Activated T-helper 1 cell treated with Interleukin-2 at 50 U/mL for 16 hours (primary cell): ENCODE measurements at places on chromosomes 6 and 20.

- DNase-seq, result no peak
Observed at GRCh38 chr6:167997642-167998041, at the start of gene KIF25. TSS of gene KIF25 (plus strand) at chr6:167997671. CDS start at chr6:168029586, 31,915 bp downstream.

DNA sequence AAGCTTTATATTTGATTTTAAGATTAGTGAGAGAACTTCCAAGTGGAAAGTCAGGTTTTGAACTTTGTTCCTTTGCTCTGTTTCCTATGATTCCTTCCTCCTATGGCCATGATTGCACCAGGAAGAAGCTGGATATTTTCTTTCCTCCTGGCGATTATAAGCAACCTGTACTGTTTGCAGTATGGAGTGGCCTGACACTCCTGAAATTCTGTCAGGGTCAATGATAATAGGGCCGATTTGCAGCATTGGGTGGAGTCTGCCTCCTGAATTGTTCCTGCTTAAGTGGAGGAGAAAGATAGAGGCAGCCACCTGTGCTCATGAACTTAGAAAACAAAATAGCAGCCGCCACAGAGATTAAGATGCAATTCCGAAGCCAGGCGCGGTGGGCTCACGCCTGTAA is 9.8 kb upstream of the FAM217A start:
- DNase-seq, result no peak

DNA sequence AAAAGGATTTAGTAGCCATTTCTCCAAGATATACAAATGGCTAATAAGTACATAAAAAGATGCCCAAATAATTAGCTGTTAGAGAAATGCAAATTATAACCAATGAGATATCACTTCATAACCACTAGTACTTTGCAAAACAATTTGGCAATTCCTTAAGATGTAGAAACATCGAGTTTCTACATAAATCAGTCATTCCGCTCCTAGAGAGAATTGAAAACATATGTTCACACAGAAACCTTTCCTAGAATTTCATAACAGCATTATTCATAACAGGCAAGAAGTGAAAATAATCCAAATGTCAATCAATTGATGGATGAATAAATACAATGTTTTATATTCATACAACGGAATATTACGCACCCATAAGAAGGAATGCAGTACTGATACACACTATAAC is 20.5 kb upstream of the NT5E start:
- DNase-seq, result no peak

DNA sequence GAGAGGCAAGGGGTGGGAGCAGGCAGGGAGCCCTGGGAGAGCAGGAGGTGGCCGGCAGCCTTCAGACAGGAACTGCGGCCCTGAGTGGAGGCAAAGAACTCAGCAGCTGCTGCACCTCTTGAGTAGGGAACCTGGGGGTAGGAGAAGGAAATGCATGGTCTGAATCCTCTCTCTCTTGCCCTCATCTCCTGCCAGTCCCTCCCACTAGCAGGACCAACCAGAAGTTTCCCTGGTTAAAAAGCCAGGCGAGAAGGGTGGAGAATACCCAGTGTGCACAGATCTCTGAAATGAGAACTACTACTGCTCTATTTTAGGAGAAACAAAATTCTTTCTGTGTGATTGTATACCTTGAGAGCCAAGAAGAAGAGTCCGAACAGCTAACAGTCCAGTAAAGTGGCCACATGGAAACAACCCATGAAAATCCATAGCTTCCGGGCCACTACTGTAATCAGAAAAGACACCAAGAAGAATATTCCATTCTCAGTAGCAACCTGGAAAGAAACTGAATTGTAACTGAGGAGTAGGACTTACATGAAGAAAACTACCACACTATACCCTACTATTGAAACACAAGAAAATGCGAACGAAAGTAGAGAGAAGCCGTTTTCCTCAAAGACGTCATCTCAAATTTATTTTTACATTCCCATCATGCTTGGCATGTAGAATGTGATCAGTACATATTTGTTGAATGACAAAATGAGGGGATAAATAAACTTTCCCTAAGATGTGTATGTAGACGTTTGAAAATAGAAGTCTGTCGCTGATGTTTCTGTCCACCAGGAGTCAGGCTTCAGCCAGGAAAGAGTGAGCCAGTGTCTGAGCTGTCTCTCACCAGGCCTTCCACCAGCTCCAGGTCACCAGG is 25.6 kb downstream of the WRNIP1 start:
- no peak for DNase-seq

DNA sequence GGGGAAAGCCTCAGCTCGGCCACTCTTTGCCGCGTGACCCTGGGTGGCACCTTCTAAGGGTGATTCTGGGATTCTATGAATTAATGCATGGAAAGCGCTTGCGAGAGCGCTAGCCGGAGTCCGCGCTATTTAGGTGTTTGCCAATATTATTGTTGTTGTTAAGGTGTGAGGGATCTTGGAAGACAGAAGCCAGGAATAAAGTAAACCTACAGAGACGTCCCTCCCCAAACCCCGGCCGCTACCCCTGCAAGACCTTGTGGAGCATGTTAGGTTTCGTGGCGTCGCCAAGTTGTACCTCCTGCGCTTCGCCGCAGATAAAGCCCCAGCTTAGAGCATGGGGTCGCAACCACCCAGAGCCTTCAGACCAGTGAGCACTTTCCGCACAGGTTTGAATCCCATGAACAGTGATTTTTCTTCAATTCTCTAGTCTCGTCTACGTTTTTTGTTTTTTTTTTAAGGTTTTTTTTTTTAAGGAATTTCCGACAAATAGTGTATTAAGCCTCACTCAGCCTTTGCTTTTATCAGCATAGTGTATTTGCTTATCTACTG is 16.9 kb upstream of the ZSCAN9 start:
- DNase-seq, result no peak

GRCh38 chr6:155850408-155850841 is 394.8 kb upstream of the NOX3 start:
- no peak for DNase-seq

GRCh38 chr20:62292108-62292507 is 10.7 kb upstream of the ADRM1 start:
- no peak for DNase-seq

GRCh38 chr6:36386495-36387439 is 702 bp downstream of the ETV7 start:
- DNase-seq, result no peak

DNA sequence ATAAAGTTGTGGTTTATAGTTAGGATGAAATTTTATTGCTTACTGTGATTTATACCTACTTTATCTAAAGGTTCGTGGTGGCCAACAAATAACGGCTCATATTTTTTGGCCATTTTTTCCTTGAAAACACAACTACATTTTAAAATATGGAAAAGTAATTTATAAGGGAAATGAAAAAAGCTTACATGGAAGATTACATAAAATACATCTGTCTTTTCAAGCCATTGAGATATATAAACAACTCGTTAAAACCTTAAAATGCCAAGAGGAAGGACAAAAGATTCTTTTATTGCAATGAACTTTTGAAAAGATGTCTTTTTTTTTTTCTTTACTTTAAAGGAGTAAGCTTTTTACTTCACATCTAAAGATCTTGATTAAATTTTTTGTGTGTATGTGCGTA is 55.4 kb upstream of the EYA4 start:
- no peak for DNase-seq

- no peak for DNase-seq
Observed at GRCh38 chr20:8255945-8256632, 124.0 kb downstream of the PLCB1 start.

- no peak for DNase-seq
Observed at GRCh38 chr6:119444642-119445557, 95.3 kb upstream of the MAN1A1 start.
